ENCODE measurements at places on chromosomes 1 and 21.

- peak; percentile 34 for DNase-seq
Measured at GRCh38 chr1:232951180-232951579, 769 bp downstream of the NTPCR start.

GRCh38 chr1:117578466-117578865, 27.4 kb upstream of the TENT5C start:
- DNase-seq = no peak

- no peak for DNase-seq
Measured at GRCh38 chr1:1942753-1943656, 23.9 kb upstream of the TMEM52 start.

GRCh38 chr1:24319312-24319863, at the start of gene GRHL3:
Gene GRHL3, plus strand, starts transcription at chr1:24319357. Its CDS starts 195 bp downstream, at chr1:24319552.
- peak; percentile 95 for DNase-seq

- peak; percentile 77 for DNase-seq
Measured at GRCh38 chr1:85048296-85049064, at the start of gene MCOLN3. Gene MCOLN3, minus strand, starts transcription at chr1:85048500. Its CDS starts 3,140 bp downstream, at chr1:85045360.

GRCh38 chr1:37765916-37766664, 1.2 kb upstream of the EPHA10 start:
- peak; percentile 75 for DNase-seq

- DNase-seq = peak; percentile 75
Measured at GRCh38 chr1:165369255-165369848, 12.8 kb upstream of the LMX1A start.

GRCh38 chr1:235199441-235199840, 38.4 kb upstream of the RBM34 start:
- peak; percentile 90 for DNase-seq

DNA sequence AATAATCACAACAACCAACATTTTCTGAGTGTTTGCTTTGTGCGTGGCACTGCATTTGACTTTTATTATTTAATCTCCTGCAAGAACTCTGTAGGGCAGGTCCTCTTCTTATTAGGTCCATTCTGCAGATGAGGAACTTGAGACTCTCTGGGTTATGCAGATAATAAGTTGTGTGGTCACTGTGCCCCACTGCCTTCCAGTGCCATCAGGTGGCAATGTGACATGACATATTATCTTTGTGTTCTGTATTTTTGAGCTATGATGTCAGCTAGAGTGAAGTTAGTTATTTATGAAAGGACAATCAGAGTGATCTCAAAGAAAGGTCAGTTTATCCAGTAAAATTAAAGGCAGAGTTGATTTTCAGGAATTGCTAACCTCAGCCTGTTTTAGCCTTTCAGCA, 196.0 kb downstream of the FMN2 start:
- DNase-seq = no peak

GRCh38 chr1:46639547-46639946, 22.9 kb upstream of the MOB3C start:
- no peak for DNase-seq

GRCh38 chr1:56811331-56811730, 7.9 kb downstream of the FYB2 start:
- DNase-seq = peak; percentile 37

- DNase-seq = no peak
Measured at GRCh38 chr1:225917101-225917500, 6.9 kb downstream of the PYCR2 start.

- DNase-seq = no peak
Measured at GRCh38 chr1:158227904-158228623, 26.2 kb upstream of the CD1A start.

- no peak for DNase-seq
Measured at GRCh38 chr1:161721738-161722343, 497 bp downstream of the FCRLB start.

DNA sequence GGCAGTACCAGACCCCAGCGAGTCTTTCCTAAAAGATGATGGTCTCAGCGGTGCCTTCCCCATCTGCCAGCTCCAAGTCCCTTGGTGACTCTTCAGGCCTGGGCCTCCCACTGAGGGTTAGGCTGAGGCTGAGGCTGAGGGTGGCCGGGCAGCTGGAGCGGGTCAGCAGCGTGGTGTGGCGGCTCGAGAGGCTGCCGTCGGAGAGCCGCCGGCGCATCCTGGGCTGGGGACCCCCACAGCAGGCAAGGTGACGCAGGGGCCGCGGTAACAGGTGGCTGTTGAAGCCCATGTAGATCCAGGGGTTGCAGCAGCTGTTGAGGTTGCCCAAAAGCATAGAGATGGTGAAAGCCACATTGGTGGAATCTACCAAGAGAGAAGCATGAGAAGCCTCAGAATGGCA, 7.0 kb downstream of the AVPR1B start:
- DNase-seq = no peak

- DNase-seq = no peak
Measured at GRCh38 chr1:209633335-209633997, 18.8 kb downstream of the LAMB3 start.

Measured in GM23338 (cell line).